ENCODE measurements at places on chromosomes 13 and 19.

DNA sequence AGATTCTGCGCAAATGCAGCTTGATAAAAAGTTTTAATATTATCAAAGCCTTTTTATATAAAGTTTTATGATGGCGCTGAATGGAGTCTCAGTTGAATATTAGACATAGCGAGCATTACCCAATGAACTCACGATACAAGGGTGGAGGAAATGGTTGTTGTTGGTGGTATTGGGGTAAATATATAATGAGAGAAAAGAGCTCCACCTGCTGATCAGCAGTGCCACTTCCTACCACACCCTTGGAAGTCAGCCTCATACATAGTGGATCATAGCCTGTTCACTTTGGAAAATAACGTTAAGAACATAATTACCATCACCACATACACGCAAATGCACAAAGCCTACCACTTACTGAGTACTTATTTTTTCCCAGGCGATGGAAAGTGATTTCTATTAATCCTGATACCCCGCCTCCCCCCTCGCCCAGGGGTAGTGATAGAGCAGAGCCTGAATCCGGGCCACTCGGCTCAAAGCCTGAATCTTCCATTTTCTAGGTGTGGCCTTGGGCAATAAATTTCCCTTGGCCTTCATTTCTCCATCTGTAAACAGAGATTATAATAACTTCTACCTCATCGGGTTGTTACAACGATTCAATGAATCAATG is 358.3 kb downstream of the KLF5 start:
- DNase-seq, result no peak

GRCh38 chr19:51564791-51565190 is 6.3 kb upstream of the ZNF175 start:
- no peak for DNase-seq

GRCh38 chr19:40377876-40378385 is 12.1 kb downstream of the HIPK4 start:
- DNase-seq, result no peak

DNA sequence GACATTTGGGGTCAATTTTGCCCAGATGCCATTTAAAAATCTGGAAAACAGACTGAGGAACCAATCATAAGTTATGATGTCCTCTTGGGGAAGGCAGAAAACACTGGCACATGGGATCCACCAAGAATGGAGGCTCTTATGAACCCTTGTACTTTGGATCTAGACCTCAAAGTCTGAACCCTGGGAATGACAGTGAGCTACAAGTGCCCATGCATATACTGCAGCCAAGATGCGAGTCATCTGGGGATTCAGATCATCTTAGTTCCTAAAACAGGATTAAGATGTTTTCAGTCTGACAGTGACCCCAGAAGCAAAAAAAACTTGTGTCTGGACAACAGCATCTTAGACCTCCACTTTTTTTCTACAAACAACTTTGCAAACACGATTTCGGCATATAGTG is 100.2 kb upstream of the SIAH3 start:
- DNase-seq, result no peak

- DNase-seq, result no peak
These were observed 2.4 kb upstream of the SIGLEC9 start for GRCh38 chr19:51122112-51122981.

- DNase-seq, result no peak
These were observed 17.1 kb upstream of the GRWD1 start for GRCh38 chr19:48428670-48429069.

GRCh38 chr13:49549289-49549688 is 36.1 kb downstream of the RCBTB1 start:
- no peak for DNase-seq

DNA sequence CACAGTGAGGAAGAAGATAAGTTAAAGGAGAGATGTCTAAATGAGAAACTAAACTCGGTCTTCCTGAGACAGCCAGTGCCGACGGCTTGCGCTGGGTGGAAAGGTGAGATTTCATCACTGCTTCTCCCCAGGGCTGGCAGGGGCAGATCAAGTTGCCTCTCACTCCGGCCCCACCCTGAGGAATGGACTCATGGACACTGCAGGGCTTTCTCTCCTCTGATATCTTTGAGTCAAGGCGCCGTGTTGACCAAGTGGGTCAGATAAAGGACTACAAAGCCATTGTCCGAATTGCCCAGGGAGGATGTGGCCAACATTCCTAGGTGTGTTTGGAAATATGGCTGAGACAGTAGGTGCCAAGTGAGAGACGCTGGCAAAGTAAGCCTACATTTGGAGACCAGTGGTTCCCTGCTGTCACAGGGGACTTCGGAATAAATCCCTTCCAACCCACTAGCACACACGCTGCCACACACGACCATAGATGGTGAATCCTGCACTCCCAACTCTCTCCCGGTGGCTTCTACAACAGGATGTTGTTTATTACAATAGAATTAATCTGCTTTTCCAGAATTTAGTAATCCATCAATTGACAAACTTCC is 156.5 kb upstream of the TSC22D1 start:
- DNase-seq, result no peak

- DNase-seq, result no peak
These were observed 8.6 kb upstream of the PIK3R2 start for GRCh38 chr19:18144361-18144760.

GRCh38 chr13:39672378-39673132 is 17.1 kb downstream of the COG6 start:
- no peak for DNase-seq

GRCh38 chr13:82647540-82647939 is 1234.7 kb downstream of the SLITRK1 start:
- DNase-seq, result no peak

GRCh38 chr13:92316030-92316429 is 910.6 kb upstream of the GPC6 start:
- DNase-seq, result no peak

DNA sequence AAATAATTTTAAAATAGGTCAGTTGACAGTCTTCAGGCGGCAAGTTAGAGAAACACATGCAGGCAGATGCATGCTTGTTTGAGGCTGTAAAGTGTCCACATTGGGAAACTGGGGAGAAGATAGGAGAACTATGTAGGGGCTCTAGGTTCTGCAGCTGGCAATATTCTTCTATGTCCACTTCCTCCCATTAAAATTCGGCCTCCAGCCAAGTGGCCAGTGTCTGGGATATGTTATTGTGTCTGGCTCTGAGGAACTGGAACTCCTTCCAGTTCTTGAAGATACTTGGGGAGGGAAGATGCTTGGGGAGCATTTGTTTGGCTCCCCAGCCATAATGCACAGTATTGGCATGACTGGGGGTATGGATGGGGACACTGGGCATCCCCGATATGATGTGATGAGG is 20.9 kb upstream of the KLF2 start:
- no peak for DNase-seq

DNA sequence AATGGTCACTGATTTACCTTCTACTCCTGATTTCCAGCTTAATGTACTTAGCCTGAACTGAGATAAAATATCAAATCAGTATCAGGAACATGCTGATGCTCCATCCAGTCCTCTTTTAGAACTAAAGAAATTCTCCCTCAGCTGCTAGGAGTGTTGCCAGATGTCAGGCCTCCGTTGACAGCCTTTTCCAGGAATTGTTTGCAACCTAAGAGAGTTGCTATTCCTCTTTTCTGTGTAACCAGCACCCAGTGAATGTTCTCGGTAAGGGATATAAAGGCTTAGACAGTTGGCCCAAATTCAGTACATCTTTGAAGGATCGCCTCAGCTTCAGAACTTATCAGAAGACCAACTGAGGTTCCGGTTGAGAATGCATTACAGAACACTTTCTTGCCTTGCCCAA is 559.0 kb downstream of the PCDH17 start:
- no peak for DNase-seq

DNA sequence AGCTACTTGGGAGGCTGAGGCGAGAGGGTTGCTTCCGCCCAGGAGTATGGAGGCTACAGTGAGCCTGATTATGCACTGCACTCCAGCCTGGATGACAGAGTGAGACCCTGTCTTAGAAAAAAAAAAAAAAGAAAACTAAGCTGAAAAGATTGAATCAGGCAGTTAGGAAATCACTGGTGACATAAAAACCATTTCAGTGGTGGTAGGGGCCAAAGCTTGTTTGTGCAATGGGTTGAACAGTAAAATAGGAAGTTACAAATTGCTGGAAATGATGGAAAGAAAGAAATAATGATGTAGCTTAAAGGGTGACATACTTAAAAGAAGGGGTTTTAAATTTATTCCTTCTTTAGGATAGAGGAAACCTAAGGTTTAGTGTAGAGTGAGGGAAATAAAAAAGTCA is 4.8 kb upstream of the OXGR1 start:
- no peak for DNase-seq

- no peak for DNase-seq
These were observed 880 bp upstream of the C19orf12 start for GRCh38 chr19:29715701-29716581.

DNA sequence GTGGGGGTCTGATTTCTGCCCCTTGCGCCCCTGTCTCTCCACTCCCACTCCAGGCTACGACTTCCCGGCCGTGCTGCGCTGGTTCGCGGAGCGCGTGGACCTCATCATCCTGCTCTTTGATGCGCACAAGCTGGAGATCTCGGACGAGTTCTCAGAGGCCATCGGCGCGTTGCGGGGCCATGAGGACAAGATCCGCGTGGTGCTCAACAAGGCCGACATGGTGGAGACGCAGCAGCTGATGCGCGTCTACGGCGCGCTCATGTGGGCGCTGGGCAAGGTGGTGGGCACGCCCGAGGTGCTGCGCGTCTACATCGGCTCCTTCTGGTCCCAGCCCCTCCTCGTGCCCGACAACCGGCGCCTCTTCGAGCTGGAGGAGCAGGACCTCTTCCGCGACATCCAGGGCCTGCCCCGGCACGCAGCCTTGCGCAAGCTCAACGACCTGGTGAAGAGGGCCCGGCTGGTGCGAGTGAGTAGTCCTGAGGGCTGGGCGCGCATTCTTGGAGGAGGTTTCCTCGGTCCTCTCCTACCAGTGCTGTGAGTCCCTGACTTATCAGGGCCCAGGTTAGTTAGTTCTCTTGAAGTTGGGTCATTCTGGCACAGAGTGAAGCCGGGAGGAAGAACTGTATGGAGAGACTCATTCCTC is 12.7 kb downstream of the EHD2 start:
- no peak for DNase-seq

DNA sequence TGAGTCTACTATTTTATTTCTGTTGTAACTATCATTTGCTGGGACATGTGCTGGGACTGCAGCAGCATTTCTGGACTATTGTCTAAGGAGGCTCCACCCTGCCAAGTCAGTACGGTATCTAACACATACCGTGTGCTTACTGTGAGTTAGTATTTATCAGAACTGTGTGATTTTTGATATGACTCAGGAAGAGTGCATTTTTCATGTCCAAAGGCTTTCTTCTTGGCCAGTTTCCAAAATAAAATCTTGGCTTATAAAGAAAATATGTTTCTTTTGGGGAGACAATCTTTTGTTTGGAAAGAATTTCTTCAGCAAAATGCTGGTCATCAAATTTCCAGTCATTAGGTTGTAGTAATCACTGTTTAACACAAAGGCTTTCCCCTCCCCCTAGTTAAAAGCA is 11.6 kb downstream of the PARP4 start:
- DNase-seq, result no peak

DNA sequence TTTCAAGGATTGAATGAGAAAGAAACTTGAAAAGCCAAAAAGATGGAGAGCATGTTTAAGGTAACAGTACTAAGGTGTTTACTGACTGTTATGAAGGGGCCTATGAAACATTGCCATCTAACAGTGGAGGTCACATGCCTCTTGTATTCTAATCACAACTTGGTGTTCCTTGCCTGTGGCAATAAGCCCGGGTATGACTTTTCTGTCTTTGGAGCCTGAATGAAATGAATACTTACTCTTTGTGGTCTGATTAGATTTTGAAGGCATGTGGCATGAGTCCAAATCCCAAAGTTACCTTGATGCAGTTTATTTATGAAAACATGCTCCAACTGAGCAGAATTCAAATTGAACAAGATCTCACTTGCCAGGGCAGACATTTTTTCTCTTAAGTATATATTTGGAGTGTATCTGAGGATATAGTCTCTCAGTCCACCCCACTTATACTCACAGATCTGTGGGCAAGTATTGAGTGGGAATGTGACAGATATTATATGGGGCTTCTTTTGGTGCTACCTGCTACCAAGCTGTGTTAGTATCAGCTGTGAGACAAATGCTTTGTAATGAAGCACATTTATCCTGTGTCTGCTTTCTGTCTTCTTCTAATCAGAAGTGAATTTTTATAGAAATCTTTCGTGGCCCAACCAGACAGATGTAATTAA is 67.5 kb downstream of the B3GLCT start:
- DNase-seq, result no peak

GRCh38 chr13:60267498-60268202 is 103.9 kb upstream of the DIAPH3 start:
- no peak for DNase-seq

DNA sequence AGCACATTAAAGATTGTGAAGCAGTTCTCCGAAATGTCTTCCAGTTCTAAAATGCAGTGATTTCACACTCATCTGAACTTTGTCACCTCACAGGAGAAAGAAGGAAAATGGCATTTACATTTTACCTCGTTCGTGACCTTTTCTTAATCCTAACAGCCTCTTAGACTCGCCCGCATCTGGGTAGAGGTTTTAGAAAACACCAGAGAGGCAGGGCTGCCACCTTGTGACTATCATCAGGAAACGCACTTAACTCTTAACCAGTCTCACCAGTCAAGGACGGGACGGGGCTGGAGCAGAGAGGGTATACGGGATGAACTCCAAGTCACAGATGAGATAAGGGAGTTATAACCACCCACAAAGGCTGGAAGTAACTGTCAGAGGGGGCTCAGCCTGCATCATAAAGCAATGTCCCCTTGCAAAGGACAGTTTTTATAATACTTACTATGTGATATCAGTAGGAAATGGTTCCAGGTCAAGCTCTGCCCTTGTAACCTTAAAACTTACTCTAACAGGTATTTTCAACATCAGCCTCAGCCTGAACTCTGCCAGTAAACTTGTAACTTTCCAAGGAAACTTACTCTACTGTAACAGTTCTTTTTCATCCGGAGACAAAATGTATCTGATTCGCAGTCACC is 8.6 kb upstream of the CEACAM6 start:
- DNase-seq, result peak; percentile 5

DNA sequence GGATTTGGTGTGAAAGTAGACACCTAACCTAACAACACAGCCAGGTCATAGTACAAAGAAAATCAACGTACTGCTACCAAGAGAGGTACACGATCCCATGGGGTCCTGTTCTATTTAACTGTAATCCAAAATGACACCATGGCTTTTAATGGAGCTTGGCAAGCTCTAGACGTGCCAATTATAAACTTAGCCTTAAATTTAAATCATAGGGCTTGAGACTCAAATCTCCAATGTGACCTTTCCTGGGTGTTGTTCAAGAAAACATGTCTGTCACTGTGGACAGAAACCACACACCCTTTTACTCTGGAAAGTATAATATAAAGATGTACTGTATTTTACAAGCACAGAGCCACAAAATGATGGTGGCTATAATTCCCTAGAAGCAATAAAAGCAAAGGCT is 299.3 kb downstream of the ENOX1 start:
- no peak for DNase-seq

DNA sequence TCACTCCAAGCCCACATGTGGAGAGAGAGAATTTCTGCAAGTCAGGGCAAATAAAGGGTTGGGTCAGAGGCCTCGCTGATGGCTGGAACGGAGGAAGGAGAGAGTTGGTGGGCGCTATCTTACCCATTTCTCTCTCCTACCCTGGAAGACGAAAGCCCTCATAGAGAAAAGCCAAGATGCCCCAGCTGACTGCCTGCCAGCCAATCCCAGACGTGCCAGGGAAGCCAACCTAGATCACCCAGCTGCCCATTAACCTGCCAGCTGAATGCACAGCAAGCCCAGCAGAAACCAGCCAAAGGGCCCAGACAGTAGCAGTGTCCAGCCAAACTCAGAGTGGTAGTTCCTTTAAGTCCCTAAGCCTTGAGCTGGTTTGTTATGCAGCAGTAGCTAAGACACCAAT is 167.0 kb upstream of the ZNF507 start:
- DNase-seq, result no peak

- no peak for DNase-seq
These were observed 771.3 kb upstream of the ARGLU1 start for GRCh38 chr13:107339209-107339608.
